ENCODE measurements at places on chromosomes 3 and 15.

DNA sequence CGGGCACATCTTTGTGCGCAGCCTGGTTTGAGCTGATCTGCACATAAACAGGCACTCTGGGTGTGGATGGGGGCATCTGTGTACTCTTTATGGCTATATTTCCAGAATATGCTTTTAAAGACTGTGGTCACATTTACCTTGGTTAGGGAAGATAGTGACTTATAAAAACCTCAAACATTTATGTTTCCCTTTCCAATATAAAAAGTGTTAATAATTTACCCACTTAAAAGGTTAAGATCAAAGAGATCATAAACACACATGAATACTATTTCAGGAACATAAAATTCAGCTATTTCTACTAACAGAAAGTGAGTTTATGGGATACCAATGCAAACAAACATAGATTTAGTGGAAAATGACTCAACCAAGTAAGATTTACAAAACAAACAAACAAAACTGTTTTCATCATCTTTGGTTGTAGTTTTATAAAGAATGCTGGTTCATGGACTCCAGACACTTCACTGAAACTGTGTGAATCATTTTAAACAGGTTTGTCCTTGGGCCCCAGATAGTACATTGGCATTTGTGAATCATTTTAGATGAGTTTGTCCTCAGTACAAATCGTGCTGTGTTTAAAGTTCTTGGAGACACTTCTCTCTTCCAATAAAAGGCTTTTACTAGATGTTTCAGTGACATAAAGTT, 253.5 kb upstream of the CTDSPL start:
- no peak for DNase-seq

DNA sequence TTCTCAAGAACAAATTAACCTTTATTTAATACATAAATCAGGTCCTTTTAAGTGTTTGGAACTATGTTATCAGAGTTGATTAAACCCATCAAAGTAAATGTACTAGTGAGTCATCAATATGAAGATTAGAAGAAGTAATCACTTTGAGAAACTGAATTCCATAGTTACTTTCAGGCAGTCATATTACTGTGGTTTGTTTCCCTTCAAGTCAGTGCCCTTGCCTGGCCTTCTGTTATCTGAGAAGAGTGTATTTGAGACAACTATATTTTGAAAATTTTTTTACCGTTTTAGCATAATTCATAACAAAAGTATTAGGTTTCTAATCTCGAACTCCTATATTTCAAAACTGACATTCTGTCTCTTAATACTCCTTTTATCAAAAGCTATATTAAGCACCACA, 73.6 kb downstream of the GMPS start:
- DNase-seq: no peak

- no peak for DNase-seq
These were observed 1026.5 kb upstream of the CFAP20DC start for GRCh38 chr3:60076331-60076730.

GRCh38 chr3:94176988-94177745, 114.3 kb downstream of the NSUN3 start:
- DNase-seq: no peak

DNA sequence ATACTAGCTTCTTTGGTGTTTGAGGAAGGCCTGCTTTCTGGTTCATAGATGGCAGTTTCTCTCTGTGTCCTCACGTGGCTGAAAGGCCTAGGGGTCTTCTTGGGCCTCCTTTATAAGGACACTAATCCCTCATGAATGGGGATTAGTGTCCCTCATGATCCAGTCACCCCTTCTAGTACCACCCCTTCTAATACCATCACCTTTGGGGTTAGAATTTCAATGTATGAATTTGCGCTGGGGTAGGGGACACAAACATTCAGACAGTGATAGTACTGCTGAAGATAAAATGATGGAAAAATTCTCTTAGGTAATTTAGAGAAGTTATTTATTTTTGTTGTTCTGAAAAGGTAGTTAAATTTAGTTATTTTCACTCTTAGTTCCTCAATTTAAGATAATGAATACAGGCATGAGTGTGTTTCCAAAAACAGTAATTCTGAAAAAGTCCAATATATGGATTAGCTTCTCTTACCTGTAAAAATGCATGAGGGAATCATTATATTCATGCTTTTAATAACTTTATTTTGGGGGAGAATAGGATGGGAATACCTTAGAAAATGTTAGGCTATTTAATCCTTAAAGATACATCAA, 103.6 kb downstream of the FNDC3B start:
- no peak for DNase-seq

DNA sequence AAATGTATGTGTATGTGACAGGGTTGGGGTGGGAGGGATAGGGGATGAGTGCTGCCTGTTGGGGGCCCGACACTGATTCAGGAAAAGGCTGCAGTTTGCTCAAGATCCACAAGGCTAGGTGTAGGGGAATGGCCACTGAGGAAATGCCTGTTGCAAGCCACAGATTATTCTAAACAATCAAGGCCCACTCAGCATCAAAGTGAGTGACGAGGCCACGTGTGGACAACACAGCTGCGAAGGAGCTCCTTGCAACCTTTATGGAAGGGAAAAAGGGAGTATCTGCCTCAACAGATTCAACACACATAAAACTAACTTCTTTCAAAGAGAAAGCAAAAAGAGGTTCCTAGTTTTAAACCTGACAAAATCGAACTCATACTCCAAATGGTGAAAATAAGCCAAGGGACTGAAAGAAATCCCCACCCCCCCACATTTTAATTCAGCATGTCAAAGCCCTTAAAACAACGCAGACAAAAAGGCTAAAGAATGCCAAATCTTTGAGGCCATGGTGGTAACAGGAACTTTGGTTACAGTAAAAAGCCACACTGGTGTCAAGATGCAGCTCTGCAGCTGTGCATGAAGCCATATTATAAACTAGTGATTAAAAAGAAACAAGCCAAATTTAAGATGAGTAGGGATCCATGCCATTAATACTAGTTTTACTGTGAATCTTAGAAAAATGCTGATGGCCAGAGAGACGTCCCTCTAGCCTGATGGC, 3.6 kb downstream of the POLG start:
- no peak for DNase-seq

DNA sequence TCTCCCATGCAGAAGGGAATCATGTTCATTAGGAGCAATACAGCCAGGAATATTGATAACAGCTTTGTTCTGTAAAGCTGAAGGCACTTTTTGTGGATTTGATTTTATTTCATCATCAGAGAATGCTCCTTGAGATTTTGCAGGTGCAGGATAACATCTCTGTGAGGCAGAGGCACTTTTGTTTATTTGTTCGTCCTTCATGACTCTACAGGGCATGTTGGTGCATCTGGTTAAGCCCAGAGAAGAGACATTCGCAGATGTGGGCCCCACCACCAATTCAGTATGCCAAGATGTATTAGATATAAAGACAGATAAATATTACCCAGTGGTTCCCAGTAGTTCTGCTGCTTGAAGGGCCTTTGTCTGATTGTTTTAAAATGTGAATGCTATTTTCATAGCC, 368.1 kb upstream of the SEMA6D start:
- DNase-seq: no peak
